ENCODE measurements at places on chromosomes 12 and 14.

DNA sequence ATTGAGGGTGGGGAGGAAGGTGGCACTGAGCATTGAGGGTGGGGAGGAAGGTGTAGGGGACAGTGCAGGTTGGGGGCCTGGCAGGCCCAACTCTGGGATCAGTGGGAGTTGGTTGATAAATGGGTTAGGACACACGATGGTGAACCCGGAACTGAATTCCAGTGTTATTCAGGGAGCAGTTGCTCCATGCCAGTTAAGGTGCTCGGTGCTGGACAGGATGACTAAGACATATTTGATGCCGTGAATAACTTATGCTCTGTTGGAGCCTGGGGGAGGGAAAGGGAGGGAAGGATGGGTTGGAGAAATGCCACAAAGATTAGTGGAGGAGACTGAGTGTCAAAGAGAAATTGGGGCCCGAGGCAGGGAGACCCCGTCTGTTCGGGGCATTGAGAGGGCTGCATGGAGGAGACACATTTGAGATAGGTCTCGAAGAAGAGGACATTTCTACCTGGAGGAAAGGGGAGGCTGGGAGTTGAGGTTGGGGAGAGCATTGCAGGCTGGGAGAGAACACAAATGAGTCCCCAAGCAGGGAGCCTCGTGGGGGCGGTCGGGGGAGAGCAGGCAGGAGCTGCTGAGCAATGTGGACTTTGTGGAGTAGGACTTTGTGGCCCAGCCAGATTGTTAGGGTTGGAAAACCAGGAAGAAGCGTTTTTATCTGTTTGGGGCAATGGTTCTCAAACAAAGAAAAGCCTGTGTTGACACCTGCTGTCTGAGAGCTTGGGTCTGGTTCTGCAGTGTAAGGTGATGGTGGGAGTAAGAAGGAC lies 65.3 kb downstream of the IQSEC3 start:
- DNase-seq = no peak

GRCh38 chr12:123388951-123389559 lies 5.1 kb downstream of the KMT5A start:
- no peak for DNase-seq

DNA sequence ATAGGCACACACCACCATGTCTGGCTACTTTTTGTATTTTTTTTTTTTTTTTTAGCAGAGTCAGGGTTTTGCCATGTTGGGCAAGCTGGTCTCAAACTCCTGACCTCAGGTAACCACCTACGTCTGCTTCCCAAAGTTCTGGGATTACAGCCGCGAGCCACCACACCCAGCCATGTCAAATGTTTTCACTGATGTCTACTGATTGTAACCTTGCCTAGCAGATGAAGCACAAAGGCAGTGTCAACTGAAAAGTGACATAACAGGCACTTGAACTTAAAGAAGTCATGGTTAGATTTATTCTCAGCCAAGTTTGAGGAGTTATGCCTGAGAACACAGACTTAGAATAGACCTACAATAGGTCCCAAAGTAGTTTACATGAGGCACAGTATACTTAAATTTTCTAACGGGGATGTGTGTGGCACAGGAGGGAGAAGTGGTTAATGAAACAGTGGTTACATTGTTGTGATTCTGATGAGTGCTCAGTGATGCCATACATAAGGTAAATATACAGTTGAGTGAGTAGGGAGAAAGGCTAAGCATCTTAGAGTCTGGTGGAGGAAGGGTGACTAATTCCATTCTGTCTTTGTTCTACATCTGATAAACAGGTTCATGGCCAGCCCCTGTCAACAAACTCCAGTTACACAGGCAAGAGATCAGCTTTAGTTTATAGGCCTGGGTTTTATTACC lies 12.6 kb upstream of the RNASE4 start:
- DNase-seq = no peak

- DNase-seq = no peak
These were observed 69.5 kb downstream of the NKX2-1 start for GRCh38 chr14:36450550-36450949.

- DNase-seq = peak; percentile 41
These were observed at the start of gene WIF1 for GRCh38 chr12:65121049-65121955. TSS of gene WIF1 (minus strand) at chr12:65121305. CDS start at chr12:65121191, 114 bp downstream.

DNA sequence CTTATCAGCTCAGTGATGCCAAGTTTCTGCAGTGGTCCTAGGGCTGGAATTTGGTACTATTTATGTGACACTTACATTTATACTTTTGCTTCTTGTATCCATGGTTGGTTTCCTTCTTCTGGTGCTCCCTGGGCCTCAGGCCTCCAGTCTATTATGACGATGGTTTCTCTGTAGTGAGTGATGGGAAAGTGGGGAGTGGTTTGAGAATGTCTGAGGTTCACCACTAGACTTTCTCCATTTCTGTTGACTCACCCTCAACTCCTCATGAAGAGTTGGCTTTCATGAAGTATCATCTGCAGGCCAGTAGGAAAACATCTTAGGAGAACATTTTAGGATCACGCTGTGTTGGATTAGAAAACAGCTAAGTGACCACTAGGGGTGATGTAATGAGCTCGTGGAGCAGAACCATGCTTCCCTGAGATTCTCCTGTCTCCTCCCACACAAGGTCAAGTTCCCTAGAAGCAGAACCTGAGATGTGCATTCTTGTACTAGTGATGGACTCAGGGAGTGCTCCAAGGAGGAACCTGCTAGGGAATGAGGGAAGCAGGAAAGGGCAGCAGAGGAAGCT lies 32.1 kb downstream of the RPH3A start:
- no peak for DNase-seq

GRCh38 chr12:129076441-129077320 lies 223.4 kb downstream of the GLT1D1 start:
- DNase-seq = no peak

GRCh38 chr12:119673634-119674033 lies 5.7 kb downstream of the PRKAB1 start:
- DNase-seq = peak; percentile 39

DNA sequence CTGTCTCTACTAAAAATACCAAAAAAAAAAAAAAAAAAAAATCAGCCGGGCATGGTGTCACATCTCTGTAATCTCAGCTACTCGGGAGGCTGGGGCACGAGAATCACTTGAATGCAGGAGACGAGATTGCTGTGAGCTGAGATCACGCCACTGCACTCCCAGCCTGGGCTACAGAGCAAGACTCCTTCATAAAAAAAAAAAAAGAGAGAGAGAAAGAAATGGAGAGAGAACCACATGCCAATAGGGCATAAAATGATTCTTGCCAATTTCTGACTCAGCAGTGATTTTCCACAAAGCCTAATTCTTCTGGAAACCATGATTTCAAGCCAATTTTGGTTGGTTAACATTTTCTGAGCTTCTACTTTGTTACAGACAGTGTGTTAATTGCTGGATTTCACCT lies 250.4 kb upstream of the SEL1L start:
- DNase-seq = peak; percentile 16

- no peak for DNase-seq
These were observed 33.8 kb upstream of the COL2A1 start for GRCh38 chr12:48038085-48038484.

- no peak for DNase-seq
These were observed 126.1 kb downstream of the PELI2 start for GRCh38 chr14:56244138-56244789.

DNA sequence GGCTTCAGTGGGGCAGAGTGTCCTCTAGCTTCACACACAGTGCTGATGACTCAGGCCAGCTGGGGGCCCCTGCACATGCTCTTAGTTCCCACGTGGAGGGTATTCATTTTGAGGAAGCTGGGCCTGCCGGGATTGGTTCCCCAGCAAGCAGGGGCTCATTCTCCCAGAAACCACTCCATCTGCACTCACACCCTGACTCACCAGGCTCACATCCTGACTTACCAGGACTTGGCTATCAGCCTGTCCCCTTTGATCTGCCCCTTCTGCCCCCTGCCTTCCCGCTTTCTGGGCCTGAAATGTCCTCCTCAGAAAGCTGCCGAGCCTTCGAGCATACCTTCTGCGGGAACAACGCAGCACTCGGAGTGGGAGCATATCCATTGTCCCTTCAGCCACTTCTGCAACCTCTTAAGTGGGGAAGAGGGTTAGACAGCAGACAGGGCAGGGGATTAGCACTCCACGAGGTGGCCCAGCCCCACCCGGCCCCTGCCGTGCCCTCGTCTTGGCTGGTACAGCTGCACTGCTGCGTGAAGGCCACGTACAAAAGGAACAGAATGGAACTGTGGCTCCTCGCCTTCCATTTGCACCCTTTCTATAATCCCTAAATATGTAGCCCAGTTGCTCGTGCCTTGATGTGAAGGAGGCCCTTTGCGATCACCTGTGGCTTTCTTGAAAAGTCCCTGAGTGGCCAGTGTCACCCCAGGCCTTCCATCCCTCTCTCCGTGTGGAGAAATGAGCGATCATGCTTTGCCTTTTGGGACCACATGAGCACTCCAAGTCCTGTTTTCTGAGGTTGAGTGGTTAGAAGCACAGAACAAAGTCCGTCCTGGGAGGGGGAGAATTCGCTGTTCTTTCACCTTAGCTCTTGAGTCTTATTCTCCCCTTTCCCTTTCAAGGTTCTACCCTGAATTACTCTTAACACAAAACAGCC lies 26.1 kb downstream of the TPCN1 start:
- DNase-seq = no peak

DNA sequence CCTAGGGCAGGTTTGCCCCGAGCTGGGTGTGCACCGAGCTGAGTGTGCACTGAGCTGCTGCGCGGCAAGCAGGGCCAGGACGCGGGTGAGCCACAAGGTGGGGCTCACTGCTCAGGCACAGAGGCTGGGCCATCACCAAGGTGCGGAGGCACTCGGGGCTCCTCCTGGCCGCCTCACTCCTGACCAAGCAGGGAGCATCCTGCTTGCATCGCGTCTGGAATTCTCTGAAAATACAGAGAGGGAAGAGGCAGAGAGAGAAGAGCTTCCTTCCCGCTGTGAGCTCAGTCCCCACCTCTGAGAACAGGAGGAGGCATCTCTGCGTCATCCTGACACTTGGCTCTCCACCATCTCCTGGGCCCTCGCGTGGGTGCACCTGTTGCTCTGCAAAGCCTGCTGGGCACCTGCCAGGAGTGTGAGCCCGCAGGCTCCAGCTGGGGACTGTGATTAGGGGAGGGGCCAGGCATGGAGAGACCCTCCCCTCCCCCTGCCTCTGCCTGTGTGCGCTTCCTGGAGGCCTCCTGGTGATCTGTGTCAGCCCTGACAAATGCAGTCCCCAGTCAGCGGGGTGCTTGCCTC lies 116.3 kb downstream of the GLT1D1 start:
- no peak for DNase-seq

Data from left cardiac atrium (tissue), 4 donors.